ENCODE measurements at places on chromosomes 2 and 18.

- DNase-seq, result no peak
Measured at GRCh38 chr2:165871025-165871424, 77.0 kb upstream of the GALNT3 start.

- no peak for DNase-seq
Measured at GRCh38 chr2:53695575-53695974, 72.0 kb upstream of the CHAC2 start.

GRCh38 chr2:110713513-110714362 is 18.6 kb upstream of the ACOXL start:
- DNase-seq, result no peak

- no peak for DNase-seq
Measured at GRCh38 chr18:78429127-78430108, 550.2 kb upstream of the SALL3 start.

- DNase-seq, result no peak
Measured at GRCh38 chr2:108320326-108320922, 31.7 kb downstream of the SULT1C2 start.

DNA sequence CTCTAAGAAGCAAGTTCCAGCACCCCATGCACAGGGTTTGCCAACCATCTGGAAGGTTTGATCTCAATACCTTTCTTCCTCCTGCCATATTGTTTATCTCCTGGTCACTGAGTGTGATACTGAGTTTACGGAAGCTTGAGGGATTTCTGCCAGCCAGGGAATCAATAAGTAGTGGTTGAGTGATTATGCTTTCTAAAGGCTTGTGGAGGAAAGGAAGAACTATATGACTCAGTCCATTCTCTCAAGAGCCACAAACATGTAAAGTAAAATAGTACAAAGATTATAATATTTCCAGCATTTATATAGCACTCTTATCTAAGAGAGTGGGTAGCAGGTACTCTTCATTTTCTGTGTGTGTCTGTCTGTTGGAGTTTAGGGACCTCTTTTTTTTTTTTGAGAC is 49.2 kb downstream of the SLC4A3 start:
- no peak for DNase-seq

DNA sequence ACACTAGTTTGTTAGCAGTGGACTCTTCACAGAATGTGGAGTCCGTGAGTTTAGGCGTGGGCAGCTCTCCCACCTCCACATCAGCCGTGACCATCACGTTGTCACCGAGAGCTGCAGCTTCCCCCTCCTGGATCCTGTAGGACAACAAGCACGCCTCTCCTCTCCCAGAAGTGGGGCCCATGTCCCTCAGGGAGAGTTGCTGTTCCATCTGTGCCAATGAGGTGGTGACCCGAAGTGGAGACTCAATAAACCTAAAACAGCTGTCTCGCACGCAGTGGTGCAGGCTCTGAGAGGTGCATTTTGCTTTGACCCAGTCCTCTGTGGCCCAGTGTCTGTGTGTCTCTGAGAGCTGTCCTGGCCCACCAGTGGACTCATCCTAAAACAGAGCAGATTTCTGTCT is 456.5 kb upstream of the SOX11 start:
- DNase-seq, result no peak

DNA sequence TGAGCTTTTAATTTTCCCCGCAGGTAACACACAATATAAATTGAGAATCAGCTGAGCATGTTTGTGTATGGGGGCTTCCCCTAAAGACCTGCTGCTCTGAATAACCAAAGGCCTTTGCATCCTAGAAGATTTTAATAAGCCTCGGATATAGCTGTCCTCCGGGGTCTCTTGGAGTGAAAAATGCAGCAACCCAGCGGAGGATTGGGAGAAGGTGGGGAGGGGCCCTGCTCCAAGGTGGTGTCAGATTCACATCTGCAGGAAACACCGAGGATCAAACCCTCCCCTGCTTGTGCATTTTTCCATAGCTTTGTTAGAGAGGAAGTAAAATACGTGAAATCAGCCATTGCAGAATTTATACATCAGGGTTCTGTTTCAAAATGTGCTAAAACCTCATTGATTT is 63.0 kb upstream of the OTOF start:
- no peak for DNase-seq

GRCh38 chr2:65661980-65662653 is 229.7 kb upstream of the SPRED2 start:
- no peak for DNase-seq

DNA sequence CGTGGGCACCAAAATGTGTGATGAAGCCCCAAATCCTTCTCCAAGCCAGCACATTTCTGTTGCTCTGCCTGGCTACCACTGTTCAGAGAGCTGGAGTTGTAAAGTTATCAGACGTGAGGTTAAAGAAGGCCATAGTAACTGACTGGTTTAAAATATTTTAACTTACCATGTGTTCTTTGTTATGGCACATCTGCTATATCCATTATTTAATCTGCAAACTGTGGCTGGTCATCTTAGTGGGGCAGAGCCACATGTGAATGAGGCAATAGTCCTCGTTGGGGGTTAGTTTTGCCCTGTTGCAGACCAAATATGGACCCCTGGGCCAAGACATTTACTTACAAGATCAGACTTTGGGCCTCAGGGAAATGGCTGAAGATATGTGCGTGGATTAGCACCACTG is 214.4 kb upstream of the RASGRP3 start:
- DNase-seq, result no peak

- DNase-seq, result peak; percentile 65
Measured at GRCh38 chr18:50716902-50717301, 102.9 kb downstream of the MRO start.

- DNase-seq, result no peak
Measured at GRCh38 chr2:103249462-103249861, 487.6 kb downstream of the TMEM182 start.

DNA sequence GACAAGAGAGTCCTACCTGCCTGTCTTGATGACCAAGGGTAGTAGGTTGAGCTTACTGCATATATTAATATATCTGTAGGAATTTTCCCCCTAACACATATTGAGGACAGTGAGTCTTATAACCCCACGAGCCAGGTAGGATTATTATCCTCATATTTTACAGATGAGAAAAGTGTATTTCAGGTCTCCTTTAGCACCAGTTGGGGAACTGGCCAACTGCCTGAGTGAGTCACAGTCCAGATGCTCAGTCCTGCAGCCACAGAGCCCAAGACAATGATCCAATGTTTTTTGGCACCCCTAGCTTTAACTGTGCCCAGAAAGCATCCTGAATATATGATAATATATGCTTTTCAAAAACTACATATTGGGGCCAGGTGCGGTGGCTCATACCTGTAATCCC is 30.8 kb upstream of the GLS start:
- peak; percentile 81 for DNase-seq

GRCh38 chr2:36165132-36165531 is 190.4 kb upstream of the CRIM1 start:
- DNase-seq, result no peak

GRCh38 chr2:133821107-133821760 is 253.0 kb upstream of the NCKAP5 start:
- no peak for DNase-seq

DNA sequence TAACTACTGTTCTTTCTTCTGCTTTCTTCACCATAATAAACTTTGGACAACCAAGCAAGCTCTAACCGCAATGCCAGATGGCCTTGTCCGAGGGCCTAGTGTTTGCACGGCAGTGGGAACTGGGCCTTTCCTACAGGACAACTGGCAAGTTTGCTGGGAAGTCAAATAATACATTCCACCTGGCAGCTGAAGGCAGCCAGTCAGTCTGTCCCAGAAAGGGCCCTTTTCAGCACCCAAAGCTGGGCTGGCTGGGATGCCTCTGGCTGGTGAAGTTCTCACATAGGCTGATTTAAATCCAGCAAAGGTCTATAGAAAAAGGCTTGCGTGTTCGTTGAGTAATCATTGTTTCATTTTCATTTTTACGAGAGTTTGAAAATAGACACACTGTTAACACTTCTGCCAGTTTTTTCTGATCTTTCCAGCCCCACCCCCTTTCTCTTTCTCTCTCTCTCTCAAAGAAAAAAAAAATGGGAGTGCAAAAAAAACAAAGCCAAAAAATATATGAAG is 110.0 kb upstream of the EPAS1 start:
- no peak for DNase-seq

GRCh38 chr18:3214855-3215637 is 4.7 kb downstream of the MYOM1 start:
- no peak for DNase-seq

- no peak for DNase-seq
Measured at GRCh38 chr2:95051626-95052025, 26.1 kb downstream of the MAL start.
